ENCODE measurements at places on chromosomes 1 and 21.

GRCh38 chr1:44515416-44515815 lies 110.4 kb downstream of the RNF220 start:
- DNase-seq, result no peak

DNA sequence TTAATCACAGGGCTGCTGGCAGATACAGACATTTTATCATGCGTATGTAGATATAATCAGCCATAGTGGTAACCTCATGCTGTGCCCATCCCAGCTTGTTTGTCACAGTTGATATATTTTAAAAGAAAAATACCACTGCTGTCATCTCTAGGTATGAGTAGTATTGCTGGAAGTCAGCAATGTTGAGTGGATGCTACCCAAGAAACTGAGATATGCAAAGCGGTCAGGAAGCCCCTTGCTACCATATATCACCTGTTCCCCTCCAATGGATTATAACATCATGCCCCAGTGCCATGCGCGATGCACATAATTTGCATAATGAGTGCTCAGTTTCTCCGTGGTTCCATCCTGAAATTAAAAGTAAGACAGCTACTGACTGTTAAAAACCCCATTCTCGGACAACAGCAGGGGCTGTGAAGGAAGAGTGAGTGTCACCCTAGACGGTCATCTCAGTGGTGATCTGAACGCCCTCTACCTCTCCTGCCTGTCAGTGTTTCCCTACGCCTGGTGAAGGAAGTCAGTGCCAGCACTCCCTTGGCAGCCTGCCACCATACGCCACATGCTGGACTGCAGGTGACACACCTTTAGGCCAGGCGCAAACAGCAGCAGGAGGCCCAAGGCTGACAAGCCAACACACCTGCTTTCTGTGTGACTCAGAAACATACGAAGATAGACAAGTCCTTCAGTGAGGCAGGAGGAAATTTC lies 2.7 kb downstream of the IL10RB start:
- DNase-seq, result no peak

DNA sequence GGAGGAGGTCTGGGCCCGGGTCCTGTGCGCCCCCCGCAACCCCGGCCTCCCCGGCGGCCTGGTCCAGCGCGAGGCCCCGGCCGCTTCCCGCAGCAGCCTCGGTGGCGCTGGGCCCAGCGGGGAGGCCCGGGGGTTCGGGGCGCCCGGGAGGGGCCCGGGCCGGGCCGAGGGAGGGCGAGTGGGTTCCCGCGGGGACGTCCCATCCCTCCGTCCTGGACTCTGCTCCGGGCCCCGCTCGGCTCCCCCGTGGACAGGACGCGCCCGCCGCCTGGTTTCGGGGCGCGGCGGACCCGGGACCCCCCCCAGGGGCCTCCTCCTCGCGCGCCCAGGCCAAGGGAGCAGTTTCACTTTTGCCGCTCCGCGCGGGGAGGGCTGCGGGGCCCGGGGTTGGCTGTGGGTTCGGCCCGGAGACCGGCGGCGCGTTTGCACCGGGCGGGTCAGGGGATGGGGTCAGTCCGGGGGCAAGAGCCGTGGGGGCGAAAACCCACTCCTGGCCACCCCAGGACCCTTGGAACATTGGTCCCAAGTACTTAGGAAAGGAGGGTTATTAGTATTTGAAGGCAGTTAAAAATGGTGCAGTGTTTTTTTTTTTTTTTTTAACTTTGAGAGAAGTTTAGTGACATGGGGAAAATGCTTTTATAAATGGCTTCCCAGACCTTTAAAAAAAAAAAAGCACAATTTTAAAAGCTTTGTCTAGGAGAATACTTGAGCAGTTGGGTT lies 677 bp downstream of the AGPAT3 start:
- no peak for DNase-seq

DNA sequence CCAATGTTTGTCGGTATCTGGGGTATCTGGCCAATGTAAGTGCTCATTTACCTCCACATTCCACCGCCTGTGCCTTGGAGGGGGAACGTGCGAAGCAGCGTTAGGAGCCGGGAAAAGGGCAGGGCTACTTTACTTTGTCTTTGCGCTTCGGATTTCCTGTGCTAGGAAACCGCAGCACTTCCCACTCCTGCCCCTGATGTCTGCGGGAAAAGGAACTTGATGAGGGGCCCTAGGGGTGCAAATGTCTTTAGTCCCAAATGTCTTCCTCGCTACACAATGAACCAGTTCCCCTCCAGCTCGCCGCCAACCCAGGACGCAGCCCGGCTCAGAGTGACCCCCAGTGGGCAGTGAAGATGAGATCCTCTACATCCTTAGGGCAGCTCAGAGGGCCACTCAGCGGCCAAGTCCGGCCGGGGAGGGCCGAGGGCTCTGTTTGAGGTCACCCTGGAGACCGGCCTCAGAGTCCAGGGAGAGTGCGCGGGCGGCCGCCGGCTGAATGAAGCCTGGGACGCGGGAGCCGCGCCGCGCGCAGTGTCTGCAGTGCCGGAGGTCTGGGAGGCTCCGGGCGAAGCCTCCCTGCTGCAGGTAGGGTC lies at the start of gene DYNLT5:
TSS of gene DYNLT5 (plus strand) at position 460 of the 593 bp plus-strand sequence. CDS start 2,200 bp downstream, outside the sequence.
- DNase-seq, result no peak

- DNase-seq, result peak; percentile 39
Measured at GRCh38 chr1:65254320-65255034, 54.9 kb upstream of the DNAJC6 start.

DNA sequence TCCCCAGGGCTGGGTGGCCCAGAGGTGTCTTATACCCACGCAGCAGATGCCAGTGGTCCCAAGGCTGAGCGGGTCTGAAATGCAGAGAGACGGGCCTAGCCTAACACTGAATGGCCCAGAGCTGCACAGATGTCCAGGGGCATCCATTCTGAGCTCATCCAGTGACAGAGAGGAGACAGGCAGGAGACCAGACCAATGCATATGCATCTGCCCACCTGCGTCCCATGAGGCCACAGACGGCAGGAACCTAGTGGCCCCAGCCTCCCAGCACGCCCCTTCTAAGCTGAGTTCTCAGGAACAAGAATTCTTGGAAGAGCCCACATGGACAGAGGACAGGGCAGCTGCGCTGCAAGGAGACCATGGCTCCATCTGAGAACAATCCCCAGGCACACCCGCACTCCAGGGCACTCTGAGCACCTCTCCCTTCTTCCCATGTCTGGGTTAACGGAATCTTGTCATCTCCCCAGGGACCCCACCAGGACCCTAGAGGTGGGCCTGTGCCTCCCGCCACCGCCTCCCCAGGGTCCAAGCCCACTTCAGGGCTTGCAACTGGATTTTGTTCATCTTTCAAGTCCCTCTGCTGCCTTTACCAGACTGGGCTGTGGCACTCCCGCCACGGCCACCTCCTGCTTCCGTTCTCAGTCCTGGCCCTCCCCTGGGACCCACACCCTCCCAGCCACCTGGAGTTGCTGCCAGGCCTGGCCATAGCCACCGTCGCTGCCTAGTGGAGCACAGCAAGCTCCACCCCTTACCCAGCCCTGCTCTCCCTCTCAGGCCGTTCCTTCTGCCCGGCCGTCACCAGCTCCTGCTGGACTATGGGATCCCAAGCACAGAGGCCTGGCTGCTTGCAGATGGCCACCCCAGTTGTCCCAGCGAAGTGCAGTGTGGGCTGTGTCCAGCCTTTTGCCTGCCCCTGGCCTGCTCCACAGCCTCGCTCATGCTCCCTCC lies 3.3 kb downstream of the WNT3A start:
- DNase-seq, result no peak

DNA sequence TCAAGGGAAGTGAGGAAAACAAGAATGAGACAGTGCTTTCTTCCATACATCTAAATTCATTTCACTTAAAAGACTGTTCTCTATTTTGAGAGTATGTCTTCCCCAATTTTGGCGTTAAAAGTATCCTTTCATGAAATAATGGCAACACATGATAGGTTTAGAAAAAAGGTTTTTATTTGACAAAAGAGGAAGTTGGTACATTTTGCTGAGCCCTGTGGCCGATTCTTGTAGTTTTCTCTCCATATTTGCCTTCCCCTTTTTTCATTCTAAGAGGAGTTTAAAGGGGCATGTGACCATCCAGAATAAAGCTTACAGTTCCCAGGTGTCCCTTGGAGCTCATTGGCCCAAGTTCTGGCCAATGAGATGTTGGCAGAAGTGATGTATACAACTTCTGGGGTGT lies 140.4 kb upstream of the KCNE2 start:
- DNase-seq, result no peak

DNA sequence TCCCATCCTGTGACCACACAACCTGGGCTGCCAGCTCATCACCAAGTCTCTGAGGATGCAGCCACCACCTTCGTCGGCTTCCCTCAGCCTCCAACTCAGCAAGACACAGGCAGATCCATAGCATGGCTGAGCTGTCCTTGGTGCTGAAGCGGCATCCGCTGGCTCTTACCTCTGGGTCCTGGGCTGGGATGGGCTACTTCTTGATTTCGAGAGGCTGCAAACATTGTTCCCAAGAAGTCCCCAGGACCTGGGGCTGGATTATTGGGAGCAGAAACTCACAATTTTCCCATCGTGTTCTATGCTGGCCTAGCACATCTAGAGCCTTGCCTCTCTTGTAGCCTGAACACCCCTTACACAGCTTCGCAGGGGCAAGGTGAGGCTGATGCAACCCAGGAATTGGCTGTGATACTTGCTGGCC lies 24.9 kb upstream of the C1QA start:
- no peak for DNase-seq
